Ureter (tissue), 1 donor: ENCODE measurements at places on chromosomes 16 and 17. TPM values are rescaled to one million over a fixed set of nuclear protein-coding genes. Genes with fewer than 3 reads are reported as not detected.

DNA sequence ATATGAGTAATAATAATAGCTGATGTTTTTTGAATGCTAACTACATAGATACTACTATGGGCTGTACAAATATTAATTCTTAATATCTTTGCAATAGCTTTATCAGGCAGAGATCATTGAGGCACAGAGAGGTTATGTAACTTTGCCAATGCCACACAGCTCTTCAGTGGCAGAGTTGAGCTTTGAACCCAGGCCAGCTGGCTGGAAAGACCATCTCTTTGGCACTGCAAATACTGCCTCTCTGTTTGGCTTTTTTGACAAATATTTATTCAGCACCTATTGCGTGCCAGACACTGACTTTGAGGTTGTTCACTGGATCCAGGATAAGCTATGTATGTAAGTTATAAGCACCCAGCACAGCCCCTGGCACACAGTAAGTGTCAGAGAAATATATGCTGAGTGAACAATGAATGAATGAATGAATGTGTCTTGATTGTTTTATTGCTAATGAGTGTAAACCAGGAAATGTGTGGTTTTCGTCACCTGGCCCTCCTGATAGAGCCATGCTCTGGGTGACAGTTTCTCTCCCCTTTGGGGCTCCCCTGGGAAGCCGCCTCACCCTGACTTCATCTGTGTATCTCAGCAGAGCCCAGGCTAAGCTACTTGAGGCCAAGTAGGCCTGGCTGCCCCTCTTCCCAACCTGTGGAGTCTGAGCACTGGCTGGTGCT lies 2.5 kb downstream of the AQP8 start:
- no peak for DNase-seq

- DNase-seq = no peak
These were observed 121.2 kb downstream of the ANKFN1 start for GRCh38 chr17:56274491-56274890.

DNA sequence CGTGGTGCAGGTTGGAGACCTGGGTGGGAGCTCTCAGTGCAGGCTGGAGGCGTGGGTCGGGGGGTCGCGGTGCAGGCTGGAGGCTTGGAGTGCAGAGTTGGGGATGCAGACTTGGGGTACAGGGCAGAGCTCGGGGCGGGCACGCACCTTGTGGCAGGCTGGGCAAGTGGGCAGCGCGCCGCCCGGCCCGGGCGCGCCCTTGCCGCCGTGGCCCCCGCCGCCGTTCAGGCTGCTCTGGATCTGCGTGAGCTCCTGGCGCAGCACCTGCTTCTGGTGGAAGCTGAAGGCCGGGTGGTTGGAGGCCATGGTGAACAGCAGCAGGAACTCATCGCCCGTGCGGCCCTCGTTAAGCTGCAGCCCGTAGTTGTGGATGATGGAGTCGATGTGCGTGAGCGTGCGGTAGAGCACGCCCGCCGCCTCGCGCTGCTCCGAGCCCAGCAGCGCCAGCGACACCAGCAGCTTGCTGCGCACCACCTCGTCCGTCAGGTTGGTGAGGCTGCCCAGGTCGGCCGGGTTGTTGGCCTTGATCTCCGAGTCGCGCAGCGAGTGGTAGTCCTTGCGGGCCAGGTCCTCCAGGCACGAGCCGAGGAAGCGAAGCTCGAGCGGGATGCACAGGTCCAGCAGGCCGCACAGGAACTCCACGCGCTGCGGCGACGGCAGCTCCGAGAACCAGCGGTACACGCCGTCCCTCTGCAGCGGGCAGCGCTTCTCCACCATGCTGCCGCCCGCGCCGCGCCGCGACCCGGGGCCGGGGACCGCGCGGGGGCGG lies 1.1 kb downstream of the ZCCHC14 start:
- DNase-seq = no peak

PHKB gene
- 107 TPM for total RNA-seq

STH gene
- not detected for total RNA-seq

GRCh38 chr17:72997559-72997958 lies 94.9 kb downstream of the SLC39A11 start:
- no peak for DNase-seq

DNA sequence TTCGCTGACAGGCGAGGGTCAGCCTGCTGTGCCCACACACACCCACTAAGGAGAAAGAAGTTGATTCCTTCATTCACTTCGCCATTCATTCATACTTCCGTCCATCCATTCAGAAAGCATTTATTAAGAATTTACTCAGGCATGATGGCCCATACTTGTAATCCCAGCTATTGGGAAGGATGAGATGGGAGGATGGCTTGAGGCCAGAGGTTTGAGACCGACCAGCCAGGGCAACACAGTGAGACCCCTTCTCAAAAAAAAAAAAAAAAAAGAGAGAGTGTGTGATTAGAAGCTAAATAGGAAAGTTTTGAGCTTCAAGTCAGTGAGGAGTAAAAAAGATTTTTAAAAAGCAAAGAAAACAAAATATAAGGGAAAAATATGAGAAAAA lies 8.7 kb downstream of the CES2 start:
- DNase-seq = no peak

GRCh38 chr17:10316801-10317542 lies 55.8 kb downstream of the MYH13 start:
- DNase-seq = peak; percentile 58

DNAH17 gene
- total RNA-seq = not detected

DNA sequence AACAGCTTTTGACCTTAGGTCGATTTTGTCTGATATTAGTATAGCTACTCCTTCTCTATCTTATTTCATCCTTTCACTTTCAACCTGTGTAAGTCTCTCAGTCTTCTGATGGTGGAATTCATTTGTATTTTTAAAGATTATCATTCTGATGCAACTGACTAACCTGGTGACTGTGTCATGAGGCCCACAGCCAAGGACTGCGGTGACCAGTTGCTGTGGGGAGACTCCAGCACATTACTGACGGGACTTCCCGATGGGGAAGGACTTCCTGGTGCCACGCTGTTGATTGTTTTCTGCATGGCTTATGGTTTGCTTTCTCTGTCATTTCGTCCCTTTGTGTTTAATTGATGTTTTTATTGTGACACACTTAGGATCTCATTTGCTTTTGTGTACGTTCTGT lies 34.2 kb downstream of the RMI2 start:
- DNase-seq = no peak

DNA sequence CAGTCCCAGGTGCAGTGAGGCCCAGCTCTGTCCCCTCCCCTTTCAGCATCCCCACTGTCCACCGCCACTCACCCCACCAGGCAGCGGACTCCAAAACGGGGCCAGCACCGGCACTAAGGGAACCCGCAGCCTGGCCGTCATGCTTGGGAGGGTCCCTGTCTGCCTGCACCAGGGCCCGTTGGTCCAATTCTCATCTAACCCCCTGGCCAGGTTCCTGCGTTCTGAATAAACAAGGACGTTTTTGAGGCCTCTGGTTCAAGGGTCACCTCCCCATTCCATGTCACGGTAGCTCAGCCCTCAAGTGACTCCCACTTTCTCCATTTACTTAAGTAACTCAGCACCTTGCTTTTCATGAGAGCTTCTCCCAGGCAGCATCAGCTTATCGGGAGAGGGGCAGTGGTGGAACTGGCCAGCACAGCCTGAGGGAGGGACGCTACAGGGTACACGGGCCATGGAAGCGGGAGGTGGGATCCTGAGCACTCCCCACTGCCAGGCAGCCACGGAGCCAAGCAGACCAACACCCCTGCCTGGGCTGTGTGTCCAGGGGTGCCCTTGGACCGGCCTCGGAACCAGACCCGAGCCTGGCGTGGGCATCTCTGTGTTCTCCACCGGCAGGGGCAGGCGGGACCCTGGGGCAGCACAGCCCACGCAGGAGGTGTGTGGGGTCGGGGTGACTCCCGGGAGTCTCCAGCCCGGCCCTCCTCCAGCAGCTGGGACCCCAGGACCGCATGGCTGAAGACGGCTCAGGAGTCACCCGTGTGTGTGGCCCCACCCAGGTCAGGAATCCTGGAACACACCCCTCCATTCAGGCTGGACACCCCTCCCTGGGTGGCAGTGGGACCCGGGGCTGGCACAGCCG lies 74.9 kb upstream of the GNG13 start:
- DNase-seq = no peak

- no peak for DNase-seq
These were observed 52.4 kb upstream of the NFAT5 start for GRCh38 chr16:69513180-69513966.

DNA sequence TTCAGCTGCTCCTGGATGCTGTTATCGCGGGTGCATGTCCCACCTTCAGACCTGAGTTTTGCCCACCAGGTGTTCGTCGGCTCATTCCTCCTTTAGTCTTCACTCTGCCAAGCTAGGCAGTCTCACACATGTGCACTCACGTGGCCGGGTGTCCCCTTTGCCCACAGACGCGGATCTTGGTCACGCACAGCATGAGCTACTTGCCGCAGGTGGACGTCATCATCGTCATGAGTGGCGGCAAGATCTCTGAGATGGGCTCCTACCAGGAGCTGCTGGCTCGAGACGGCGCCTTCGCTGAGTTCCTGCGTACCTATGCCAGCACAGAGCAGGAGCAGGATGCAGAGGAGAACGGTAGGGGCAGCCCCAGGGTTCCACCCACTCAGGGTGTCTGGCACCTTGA lies 133.1 kb downstream of the ABCC6 start:
- DNase-seq = no peak

DNA sequence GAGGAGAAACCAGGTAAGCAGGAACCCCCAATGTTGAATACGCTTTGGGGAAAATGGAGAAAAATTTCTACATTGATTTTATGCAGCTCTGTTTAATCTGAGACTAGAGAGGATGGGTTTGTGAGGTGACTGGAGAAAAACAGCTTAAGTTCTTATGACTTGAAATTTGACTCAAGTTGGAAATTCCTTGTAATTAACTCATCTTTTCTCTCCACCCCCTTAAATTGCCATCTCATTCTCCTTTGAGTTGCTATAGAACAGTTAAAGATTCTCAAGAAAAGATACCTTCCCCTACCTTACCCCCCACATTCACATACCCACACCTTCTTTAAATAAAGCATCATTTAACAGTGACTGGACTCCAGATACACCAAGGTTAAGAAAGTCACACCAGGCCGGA lies 24.2 kb downstream of the ZNRF1 start:
- DNase-seq = no peak

GRCh38 chr16:86934581-86935375 lies 356.4 kb downstream of the FOXL1 start:
- DNase-seq = no peak

GRCh38 chr17:56978441-56979090 lies 635 bp downstream of the SCPEP1 start:
- no peak for DNase-seq

CMTM1 gene
- 4.3 TPM for total RNA-seq

GRCh38 chr17:66432996-66433551 lies 130.7 kb downstream of the PRKCA start:
- no peak for DNase-seq

- DNase-seq = no peak
These were observed 37.1 kb upstream of the MYLK3 start for GRCh38 chr16:46785076-46785845.

DNA sequence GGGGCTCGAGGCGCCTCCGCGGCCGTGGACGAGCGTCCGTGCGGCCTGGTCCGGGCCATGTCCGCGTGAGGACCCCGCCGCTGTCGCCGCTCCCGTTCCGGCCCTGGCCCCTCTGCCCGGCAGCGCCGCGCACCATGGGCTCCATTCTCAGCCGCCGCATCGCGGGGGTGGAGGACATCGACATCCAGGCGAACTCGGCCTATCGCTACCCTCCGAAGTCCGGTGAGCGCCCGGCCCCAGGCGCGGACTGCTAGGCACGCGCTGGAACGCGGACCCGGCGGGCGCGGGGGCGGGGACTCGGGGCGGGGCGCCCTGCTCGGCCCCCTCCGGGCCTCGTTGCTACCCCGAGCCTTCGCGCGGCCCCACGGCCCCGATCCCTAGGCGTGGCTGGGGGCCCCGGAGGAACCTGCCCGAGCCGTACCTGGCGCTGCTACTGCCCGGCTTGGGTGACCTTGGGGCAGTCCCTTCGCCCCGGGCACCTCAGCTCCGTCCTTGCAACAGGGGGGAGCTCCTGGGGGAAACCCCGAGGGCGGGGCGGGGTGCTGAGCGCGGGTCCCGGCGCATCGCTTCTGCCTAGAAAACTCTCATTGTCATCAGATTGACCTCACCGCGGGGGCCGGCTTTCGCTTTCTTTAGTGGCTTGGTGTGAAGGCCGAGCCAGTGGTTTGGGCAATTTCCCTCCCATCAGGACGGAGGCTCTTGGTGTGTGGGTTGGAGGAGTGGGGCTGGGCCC lies 367 bp downstream of the MGRN1 start:
- DNase-seq = peak; percentile 68

MMP28 gene
- 23.5 TPM for total RNA-seq

GRCh38 chr17:80834893-80835275 lies 156.8 kb upstream of the CHMP6 start:
- DNase-seq = no peak

DNA sequence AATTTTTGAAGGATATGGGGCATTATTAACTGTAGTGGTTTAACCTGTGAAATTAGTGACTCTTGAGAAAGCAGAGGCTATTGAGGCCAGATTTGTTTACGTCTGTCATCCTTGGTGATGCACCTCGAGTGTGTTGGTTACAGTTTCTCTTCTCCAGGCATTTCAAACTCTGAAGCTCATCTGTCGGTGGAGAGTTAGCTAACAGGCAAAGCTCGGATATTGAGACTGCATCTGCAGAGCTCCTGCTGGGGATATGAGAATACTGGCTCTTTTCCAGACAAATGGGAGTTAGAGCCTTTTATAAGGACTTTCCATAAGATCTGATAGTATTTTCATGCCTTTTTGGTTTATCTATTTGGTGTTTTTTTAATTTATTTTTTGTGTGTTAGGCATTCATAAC lies 6.7 kb downstream of the CLEC16A start:
- DNase-seq = no peak

- no peak for DNase-seq
These were observed 443 bp downstream of the TEDC2 start for GRCh38 chr16:2460391-2460713.

DNA sequence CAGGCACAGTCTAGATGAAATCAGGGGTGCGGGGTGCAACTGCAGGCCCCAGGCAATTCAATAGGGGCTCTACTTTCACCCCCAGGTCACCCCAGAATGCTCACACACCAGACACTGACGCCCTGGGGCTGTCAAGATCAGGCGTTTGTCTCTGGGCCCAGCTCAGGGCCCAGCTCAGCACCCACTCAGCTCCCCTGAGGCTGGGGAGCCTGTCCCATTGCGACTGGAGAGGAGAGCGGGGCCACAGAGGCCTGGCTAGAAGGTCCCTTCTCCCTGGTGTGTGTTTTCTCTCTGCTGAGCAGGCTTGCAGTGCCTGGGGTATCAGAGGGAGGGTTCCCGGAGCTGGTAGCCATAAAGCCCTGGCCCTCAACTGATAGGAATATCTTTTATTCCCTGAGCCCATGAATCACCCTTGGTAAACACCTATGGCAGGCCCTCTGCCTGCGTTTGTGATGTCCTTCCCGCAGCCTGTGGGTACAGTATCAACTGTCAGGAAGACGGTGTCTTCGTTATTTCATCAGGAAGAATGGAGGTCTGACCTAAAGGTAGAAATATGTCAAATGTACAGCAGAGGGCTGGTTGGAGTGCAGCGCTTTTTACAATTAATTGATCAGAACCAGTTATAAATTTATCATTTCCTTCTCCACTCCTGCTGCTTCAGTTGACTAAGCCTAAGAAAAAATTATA lies 1.6 kb downstream of the HBA1 start:
- DNase-seq = no peak

GRCh38 chr16:85398688-85399582 lies 214.2 kb upstream of the GSE1 start:
- DNase-seq = peak; percentile 29
